Right atrium auricular region (tissue), 2 donors: ENCODE measurements at places on chromosomes 2 and 18.

GRCh38 chr2:217610401-217610814, 392.4 kb downstream of the TNS1 start:
- DNase-seq: no peak

DNA sequence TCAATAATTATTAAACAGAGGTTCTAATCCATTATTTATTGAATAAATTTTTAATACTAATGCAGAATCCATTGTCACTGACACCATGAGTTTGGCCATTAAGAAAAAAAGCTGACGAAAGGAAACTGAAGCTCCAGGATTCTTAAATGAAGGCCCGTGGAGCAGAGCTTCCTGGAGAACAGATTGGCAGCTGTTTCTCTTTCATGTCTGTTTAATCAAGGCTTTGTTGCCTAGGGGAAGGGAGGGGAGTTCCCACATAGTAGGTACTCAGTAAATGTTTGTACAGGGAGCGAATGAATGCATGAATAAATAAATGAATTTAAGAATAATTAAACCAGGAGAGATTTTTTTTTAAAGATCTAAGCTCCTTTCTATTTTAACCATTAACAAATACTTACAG, 315.1 kb upstream of the KLHL29 start:
- DNase-seq: no peak

DNA sequence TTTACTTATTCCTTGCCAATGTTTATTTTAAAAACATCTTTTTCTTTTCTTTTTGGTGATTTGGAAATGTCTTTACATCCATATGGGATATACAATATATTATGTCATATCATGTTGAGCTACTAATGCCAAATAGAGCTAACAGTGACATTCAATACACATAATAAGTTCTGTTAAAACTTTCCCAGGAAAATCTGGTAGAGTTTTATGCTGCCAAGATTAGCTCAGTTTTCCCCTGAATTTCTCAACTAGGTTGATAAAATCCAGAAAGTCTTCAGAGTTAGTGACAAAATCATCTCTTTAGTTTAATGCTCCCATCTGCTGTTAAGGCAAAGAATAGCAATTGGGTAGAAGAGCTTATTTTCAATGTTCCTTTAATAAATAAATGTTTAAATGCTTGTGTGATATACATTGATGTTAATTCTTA, 9.9 kb downstream of the COL3A1 start:
- DNase-seq: no peak

DNA sequence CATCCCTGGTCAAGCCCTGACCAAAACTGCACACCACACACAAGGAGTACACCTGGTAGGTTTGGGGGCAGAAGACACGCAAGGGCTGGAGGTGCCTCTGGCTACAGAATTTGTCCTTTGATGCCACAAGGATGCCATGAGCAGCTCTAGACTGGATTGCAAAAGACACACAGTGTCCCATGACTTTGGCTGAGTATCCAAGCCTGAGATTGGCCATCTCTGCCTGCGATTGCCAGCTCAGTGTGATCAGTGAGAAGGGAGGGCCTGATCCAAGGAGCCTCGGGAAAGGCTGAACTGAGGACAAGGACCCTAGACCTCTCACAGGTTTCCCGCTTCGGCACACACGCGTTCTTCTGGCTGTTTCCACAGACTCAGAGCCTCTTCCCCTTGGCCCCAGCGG, 60.0 kb upstream of the FOSL2 start:
- DNase-seq: no peak

DNA sequence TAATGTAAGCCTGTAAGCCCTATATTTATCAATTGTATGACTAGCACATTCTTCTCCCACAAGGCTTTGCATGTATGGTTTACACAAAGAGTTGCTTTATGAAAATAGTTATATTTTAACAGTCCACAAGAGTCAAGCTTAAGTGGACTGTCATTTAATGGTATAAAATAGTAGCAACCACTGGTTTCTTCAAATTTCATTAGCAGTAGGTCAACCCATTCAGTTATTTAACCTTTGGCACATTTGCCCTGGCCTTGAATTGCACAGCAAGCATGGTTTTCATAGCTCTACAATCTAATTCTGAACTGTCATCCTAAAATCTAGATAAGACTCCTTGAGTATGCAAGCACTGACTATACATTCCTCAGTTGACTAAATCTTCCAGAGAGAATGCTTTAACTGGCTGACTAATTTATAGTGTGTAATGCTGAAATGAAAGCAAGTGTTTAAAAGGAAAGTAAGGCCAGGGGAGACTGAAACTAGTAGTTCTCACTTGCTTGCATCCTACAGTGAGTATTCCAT, 1.8 kb downstream of the DPP4 start:
- DNase-seq: no peak
